ENCODE measurements at places on chromosomes 12 and 14.

DNA sequence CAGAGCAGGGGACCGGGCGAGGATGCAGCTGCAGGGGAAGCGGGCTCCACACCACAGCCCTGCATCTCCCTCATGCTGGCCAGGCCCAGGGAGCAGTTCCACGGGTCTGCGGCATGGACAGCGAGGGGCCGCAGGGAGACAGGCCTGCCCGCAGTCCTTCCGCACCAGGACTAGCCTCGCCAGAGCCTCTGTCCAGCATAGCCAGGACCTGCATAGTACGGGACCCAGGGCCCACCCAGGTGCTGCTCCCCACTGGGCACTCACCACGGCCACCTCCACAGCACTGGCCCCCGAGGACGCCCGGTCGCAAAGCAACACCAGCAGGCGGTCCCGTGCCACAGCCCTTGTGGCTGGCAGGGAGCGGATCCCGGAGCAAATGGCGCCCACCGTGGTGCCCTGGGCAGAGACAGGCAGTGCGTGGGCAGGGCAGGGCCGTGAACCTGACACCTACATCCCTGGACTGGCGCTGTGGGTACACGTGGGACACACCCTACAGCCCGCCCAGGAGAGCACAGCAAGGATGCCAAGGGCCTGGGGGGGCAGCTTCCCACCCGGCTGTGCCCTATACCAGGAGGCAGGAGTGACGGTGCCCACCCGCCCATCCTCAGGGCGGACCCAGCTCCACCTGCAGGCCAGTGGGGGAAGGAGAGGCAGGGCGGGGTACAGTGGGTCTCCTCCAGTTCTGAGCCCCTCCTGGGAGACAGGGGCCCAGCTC, 23.8 kb downstream of the JAG2 start:
- no peak for DNase-seq

GRCh38 chr12:68446901-68447796, 115.0 kb upstream of the MDM1 start:
- DNase-seq, result no peak

GRCh38 chr14:96072076-96072475, 32.9 kb downstream of the C14orf132 start:
- no peak for DNase-seq

DNA sequence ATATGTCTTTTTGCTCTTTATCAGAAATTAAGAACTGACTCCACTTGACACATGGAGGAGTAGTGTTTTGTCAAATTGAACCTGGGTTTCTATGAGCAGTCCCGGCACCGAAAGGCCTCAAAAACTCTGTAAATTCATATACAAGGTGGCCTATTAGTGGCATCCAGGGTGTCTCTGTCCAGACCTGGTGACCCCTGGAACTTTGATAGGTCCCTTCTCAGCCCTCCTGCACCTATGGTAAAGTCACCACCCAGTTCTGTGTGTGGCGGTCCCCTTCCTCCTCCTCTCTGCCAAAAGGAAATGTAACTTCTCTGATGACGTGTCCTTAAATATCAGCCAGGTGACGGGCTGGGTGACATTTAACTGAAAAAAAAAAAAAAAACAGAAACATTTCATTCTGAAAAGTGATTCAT, 204.0 kb upstream of the FOXN3 start:
- DNase-seq, result peak; percentile 26

DNA sequence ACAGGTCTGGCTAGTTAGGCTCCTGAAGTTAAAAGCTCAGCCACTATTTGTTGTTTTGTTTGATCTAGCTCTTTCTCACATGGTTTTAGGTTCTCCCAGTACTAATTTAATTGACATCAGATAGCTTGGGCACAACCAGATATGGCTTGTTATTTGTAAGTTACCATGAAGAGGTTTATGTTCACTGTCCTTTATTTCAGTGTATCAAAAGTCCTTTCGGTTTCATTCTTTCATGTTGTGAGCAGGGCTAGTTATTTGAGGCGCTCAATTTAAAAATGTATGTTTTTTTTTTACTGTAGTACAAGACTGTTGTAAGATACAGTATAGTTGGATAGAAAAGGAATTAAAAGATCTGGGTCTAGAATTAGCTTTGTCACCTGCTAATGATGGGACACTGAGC, 7.0 kb downstream of the GPX2 start:
- no peak for DNase-seq

DNA sequence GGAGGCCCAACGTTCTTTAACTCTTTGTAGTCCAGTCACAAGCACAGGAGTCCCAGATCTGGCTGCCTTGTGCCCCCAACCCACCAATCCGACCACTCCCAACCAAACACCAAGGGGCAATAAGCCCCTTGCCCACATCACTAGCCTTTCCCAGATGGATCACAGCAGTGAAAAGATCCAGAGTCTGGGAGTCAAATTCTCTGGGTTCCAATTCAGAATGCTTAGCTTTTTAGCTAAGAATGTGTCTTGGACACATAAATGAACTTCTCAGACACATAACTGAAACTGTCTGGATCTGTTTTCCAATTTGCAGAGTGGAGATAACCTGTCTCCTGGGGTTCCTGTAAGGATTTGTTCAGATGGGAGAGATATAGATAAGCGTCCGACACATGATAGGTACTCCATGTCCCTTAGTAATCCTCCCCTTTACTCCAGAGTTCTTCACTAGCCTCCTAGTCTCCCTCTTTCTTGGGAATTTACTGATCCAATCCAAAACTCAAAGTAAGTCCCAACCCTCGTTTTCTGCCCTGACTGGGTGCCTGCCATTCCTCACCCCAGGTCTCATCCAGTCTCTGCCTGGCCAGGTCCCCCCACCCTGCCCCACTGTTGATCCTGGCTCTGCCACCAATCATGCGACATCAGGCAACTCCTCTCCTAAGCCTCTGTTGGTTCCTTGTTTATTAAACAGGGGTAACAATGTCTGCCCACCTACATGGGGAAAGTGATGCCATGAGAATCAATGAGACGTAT, 439 bp upstream of the TNFRSF1A start:
- no peak for DNase-seq

DNA sequence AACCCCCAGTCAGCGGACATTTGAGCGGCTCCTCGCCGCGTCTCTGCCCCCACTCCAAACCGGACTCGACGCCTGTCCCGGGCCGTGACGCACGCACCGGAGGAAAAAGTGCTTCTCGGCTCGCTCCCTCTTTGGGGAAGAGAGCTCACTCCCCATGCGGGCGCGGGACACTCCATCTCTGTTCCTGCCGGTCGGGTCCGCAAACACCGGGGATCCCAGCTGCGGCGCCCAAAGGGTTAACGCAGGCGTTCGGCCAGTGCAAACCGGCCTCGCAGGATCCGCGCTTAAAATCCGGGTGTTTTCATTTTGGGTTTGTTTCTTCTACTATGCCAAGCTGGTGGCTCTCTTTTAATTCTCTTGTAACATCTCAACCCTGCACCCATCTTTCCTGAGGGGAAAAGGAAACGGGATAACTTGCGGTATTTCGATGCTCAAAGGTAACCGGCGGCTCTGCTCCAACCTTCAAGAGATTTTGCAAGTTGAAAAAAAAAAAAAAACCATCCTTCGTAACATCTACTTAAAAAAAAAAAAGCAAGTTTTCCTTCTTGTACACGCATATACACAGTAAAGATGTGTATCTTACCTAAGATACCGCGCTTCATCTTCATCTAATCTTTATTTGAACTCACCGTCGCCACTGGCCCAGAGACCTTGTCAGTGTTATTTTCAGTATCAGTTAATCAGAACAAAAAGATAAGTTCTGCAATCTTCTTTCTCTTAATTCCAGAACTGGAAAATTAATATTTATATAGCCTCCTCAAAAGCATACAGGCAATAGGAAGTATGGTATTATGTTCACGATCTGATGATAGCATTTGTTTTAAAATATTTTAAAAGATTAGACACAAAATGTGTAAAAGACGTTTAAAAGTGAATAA, 1.6 kb upstream of the ATP2B1 start:
- peak; percentile 45 for DNase-seq

GRCh38 chr12:704516-705242, 41.4 kb upstream of the NINJ2 start:
- no peak for DNase-seq

- no peak for DNase-seq
These were observed 129.6 kb downstream of the EMP1 start for GRCh38 chr12:13326076-13326475.

DNA sequence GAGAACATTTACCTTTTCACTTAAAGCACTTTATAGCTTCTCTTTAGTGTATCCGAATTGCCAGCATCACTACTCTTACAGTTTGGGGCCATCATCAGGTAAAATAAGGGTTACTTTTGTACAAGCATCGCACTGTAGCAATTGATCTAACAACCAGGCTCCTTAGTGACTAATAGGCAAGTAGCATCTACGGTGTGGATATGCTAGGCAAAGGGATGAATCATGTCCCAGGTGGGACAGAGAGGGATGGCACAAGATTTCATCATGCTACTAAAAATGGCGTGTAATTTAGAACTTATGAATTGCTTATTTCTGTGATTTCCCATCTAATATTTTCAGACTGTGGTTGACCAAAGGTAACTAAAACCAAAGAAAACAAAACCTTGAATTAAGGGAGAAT, 582.3 kb downstream of the KCNH5 start:
- no peak for DNase-seq

DNA sequence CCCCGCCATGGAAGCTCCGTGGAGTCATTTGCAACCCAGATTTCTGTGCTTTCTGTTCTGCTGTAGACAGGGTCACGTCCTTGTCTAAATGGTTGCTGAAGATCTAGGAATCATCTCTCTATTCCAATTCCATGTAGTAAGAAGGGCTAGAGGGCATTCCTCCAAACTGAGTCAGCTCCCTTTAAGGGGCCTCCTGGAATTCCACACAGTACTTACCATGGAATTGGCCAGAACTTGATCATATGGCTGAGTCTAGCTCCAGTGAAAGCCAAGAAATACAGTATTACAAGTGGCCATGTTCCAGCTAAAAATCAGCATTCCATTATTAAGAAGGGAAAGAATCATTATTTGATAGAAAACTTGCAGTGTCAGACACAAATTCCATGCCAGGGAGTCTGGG, 171.9 kb downstream of the PRKCH start:
- DNase-seq, result no peak

GRCh38 chr14:106605548-106606448, 1079.4 kb downstream of the TMEM121 start:
- peak; percentile 73 for DNase-seq

DNA sequence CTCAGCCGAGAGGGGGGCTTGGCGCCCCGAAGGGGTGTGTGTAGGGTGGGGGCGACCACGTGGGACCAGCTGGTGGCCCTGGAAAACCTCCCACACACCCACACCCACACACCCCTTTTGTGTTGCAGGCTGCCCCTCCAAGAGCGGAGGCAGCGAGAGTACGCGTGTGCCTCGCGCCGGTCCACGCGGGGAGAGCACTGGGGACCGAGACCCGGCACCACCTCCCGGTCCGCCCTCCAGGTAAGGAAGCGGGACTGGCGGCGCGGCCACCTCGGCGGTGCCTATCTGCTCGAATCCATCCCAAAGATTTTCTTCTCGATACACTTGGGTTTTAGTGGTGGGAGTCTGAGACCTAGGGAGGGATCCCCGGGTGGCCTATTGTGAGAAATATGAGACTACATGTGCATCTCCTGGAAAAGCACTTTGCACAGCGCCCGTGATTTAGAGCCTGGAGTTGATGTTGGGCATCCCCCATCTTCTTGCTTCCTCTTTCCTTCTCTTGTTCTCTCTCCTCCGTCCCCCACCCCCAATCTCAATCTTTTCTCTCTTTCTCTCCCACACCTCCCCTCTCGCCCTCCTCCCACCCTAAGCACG, 393 bp downstream of the SYT1 start:
- no peak for DNase-seq

GRCh38 chr14:79542121-79542520, 669.2 kb downstream of the DIO2 start:
- DNase-seq, result no peak

DNA sequence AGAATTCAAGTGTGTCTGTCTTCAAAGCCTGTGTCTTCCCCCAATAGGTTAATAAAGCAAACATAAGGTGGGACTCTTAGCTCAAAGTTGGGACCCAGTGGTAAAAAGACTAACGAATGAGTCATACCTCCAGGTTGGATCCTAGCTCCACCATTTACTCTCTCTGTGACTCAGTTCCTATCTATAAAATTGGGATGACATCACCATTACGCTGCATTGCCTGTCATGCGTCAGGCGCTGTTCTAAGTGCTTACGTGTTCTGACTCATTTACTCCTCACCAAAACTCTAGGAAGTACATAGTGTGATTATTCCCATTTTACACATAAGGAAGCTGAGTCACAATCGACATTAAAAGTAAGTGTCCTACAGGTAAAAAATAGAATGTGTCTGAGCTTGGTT, 915.8 kb downstream of the VRK1 start:
- no peak for DNase-seq

DNA sequence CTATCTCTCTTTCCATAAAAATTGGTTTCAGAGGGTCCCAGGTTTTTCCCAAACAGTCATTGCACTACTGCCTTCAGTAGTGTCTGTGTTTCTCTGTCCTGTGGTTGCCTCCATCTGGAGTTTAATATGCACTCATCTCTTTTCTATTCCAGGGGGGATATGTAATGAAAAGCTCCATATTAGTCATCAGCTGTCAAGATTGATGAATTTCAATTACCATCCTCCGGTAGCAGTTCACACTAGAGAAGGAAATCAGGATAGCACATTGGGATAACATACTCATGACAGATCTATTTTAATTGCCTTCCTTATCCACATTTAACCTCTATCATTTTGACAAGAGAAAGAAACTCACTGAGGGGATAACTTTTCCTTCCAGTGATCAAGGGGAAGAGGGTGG, 589.0 kb upstream of the SEL1L start:
- DNase-seq, result no peak

DNA sequence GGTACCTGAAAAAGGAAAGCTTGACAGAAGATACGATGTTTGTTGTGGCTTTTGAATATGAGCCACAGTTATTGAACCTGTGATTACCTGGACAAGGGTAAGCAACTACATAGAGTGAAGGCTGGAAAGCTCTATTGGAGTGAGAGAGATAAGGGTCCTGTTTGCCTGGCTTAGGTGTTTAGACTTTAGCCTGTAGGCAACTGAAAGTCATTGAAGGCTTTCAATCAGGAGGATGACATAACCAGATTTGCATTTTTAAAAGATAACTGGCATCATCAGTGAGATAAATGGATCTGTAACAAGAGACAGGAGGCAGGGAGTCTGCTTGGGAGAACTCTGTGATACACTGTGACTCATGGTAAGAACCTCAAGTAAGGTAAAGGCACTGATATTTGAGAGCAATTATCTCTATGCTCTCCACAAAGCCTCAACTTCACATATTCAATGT, 128.9 kb upstream of the SOX5 start:
- no peak for DNase-seq

DNA sequence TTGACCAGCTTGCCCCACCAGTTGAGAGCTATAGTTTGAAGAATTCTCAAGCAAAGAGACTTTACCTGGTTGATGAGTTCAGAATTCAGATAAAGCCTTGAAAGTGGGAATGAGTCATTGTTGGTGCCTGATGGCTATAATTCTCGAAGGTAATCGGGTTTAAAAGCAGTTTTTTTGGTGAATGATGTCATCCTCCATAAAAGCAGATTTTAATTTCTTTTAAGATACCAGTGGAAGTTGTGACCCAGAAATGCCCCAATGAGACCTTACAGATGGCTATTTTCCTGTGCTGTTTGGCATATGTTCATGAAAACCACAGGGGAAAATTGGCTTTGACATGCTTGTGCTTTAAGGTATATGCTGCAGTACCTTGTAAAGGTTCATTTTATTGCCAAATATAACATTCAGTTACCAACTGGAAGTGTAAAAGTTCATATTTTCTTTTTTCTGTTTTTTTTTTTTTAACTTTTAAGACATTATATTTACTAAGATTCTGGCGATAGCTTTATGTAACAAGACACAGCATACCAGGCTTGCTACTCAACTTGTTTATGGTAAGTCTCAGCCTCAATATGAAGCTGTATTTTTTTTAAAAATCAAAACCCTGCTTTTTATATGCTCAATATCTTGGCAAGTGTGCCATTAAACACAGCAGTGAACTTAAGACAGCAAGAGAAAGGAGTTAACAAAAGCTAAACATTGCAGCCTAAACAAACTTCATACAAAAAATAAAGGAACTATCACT, 119.3 kb downstream of the LMNTD1 start:
- no peak for DNase-seq
